Uterus (tissue), 4 donors: ENCODE measurements at places on chromosomes 2 and 18. TPM values are rescaled to one million over a fixed set of nuclear protein-coding genes. Genes with fewer than 3 reads are reported as not detected.
A peak's percentile ranks its signal among the peaks of the same experiment; 100 is the strongest.

DNA sequence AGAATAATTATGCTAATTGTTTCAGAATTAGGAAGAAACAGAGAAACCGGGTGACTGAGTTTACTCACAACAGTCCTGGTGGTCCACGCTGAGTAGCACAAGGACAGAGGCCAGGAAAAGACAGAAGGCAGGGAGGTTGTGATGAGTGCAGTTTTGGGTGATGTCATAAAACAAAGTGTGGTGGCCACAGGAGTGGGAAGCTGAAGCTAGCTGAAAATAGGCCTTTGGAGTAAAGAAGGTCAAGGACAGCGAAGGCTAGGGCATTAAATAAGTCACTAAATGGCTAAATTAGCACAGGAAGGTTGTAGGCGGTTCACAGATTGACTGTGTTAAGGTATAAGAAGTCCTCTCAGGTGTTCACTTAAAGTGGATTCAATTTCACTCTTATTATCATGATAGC lies 120.9 kb upstream of the TTN start:
- no peak for DNase-seq

DNA sequence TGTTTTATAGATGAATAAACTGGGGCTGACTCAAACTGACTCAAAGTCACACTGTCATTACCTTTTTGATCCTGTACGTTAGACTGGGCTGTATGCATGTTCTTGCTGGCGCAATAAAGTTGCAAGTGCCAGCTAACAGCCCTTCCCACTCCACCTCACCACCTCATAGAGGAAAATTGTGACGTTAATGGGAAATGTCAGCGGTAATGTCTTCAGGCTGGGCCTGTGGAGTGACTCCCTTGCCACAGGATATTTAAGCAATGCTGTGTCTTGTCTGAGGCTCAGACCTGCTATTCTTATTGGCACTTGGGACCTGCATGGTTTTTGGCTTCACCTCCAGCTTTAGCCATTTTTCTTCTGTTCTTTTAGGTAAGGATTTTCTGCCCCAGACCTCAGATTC lies 25.2 kb upstream of the CASP10 start:
- DNase-seq = no peak

GRCh38 chr2:120602251-120602650 lies 133.4 kb upstream of the GLI2 start:
- DNase-seq = no peak

DNA sequence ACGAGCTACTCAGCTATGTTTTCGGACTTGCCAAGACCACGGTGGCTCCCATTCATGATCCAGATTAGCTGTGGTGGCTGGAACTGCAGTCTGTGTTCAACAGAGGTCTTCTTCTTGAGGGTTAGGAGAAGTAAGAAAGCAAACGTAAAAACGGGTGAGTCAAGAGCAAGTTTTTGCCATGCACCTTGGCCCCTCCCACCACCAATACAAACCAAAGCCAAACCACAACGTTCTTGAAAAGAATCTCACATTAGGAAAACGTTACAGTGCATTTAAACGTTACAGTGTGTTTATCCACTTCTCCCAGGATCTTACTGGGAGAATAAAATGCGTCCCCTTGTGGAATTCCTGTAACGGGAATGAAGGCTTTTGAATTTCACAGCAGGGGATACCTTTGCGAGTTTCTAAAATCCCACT lies 725 bp downstream of the FBXO48 start:
- DNase-seq = no peak

DNA sequence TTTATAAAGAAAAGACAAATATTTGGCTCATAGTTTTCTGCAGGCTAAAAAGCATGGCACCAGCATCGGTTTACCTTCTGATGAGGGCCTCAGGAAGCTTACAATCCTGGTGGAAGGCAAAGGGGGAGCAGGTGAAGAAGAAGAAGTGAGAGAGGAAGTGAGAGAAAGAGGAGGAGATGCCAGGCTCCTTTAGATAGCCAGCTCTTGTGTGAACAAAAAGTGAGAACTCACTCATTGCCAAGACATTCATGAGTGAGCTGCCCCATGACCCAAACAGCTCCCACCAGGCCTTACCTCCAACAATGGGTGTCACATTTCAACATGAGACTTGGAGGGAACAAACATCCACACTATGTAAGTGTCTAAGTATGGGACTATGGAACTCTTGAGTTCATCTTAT lies 14.3 kb downstream of the CCDC150 start:
- no peak for DNase-seq

DNA sequence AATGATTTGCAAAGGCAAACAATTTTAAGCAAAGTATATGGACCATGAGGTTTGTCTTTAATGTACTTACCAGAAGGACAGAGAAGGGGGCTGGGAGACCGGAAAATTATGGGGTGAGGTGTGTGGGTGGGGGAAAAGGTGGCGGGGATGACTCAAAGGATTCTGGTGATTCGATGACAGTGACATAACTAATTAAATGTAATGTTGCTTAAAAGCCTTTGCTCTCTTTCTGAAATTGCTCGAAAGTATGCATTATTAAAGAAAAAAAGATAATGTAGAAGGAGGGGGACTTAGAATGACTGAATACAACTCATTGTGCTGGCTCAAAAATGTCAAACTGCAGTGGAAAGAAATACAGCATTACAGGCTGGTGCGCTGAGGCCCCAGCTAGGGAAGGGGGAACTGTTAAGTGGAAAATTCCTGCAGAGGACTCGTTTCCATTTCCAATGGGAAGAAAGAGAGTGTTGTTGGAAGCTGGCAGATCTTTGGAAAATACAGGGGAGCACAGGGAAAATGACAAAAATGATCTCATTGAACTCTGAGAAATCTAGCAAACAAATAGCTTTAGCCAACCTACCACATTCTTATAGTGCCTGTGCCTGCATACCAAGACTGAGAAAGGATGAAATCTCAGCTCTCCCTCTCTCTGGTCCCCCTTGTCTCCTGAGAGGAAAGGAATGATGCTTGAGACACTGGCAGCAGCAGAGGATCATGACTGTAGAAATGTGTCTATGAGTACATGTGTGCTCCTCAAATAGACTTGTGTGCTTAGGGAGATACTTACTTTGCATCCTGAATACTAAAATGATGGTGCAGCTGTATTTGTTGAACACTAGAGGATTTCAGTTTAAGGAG lies 632.4 kb downstream of the NYAP2 start:
- DNase-seq = no peak

DNA sequence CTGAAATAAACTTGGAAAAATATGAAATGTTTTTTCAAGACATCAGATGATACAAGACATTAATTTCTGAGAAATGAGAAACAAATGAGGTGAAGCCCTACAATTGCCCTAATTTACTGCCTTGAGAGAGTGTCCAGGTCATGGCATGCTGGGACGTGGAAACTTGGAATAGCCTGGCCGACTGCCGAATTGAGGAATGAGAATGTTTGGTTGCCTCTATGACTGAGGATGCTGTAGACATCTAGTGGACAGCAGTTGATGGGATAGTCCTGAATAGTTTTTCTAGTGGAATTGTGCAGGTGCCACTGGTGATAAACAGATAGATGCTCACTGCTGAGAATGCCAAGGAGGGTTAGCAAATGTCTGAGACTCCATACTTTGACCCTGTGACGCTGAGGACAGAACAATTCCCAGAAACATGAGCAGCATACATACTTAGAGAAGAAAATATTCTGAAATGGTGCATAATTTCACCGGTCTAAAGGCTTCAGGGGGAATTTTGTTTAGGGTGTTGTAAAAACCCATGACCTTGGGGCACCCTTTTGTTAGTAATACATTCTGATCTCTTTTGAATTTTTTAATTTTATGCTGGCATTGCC lies 56.5 kb upstream of the CWC22 start:
- DNase-seq = peak; percentile 28

MAIP1 gene
- 14.9 TPM for total RNA-seq

GRCh38 chr2:45264227-45265225 lies 255.3 kb upstream of the SIX2 start:
- no peak for DNase-seq

CCDC85A gene
- total RNA-seq = 13.8 TPM

- DNase-seq = no peak
Measured at GRCh38 chr2:142992840-142993239, 115.4 kb downstream of the KYNU start.

SIX3 gene
- not detected for total RNA-seq

B3GNT7 gene
- 8.1 TPM for total RNA-seq

DNA sequence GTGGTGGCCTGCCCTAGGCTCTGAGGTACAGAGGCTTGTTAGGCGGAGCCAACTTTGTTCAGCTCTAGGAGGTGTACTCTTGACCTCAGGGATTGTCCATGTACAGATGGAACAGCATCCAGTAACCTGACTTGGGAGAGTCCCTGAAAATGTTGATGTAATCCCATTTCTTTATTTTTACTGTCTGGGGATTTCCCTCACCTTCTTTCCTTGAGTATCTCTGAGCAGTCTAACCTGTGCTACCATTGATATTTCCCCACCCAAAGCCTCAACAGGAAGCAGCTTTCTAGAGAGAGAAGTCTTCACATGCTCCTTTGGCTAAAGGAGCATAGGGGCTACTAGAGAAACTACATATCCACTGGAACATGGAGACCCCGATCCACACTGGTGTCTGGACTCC lies 10.4 kb downstream of the IL36A start:
- no peak for DNase-seq

DNA sequence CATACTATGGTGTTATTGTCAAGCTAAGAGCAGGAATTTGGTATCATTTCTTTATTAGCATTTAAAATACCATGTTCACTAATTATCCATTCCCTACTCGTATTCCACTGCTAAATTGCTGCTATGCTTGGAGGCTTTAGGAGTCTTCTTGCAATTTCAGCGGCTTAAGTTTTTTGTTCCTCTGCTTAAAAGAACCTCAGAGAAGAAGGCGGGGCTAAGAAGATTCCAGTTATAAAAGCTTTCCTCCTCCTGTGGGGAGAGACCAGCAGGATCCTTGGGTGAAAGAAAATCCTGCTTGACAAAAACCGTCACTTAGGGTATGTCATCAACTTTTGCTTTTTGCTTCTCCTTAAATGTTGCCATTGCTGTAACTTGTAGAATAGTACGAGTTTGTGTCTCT lies at the start of gene TRPM8:
TSS of gene TRPM8 (plus strand) at position 258 of the 400 bp plus-strand sequence. CDS start 9,165 bp downstream, outside the sequence.
- no peak for DNase-seq

DNA sequence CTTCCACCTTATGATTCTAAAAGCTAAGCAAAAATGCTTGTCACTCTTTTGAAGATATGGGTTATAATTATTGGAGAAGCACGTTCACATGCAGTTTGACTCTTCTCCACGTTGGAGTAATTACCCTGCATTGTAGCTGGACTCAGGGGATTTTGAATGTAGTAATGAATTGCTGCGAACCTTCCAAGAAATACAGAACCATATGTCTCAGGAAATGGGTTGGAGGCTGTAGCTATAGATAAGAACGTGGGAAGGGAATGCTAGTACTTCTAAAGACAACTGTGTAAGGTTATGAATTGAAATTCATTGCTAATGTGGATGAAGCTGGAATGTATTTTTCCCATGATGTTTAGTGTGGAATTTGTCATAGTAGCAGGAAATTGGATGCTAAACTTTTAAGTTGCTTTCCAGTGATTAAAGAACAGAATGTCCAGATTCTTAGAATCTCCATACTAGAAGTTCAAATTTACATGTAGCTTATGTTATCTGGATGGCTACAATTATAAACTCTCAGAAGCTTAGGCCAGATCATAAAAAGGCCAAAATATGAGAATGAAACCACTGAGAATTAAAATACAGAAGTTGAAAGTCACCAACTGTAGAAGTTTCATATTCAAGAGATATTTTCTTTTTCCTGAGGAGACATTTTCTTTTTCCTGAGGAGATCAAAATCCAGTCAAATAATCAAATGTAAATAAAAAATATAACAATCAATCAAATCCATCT lies 27.3 kb upstream of the SPOPL start:
- no peak for DNase-seq

GRCh38 chr2:123362671-123363440 lies 662.2 kb upstream of the CNTNAP5 start:
- no peak for DNase-seq

NEUROD1 gene
- not detected for total RNA-seq

GRCh38 chr2:38497670-38498037 lies 105.1 kb downstream of the HNRNPLL start:
- no peak for DNase-seq

DNA sequence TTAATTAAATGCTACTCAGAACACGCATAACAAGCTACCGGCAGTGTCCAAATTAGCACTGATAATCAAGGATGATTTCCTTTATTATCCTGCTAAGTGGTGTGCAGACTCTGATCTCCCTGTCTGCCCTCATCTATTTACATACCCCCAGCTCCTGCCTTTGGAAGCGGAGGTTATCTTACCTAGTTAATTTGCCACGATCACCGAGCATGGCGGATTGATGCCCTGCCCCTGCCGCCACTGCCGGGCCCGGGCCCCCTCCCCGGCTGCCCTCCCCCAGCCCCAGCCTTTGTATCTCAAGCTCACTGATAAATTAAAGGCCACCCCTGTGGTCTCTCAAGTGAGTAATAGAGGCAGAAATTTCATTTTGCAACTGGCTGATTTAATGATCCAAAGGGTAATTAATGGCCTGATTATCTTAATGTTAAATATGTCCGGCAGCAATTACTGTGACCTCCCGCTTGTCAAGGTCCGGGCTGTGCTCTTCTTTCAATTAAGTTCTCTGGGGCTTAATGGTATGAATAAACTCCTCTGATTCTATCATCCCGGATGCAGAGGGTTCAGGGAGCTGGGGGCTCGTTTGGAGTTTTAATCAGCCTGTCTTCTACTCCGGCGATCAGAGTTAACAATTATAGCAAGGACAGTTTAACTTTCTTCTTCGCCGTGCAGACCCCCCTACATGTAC lies 113.4 kb downstream of the GBX2 start:
- no peak for DNase-seq

DNA sequence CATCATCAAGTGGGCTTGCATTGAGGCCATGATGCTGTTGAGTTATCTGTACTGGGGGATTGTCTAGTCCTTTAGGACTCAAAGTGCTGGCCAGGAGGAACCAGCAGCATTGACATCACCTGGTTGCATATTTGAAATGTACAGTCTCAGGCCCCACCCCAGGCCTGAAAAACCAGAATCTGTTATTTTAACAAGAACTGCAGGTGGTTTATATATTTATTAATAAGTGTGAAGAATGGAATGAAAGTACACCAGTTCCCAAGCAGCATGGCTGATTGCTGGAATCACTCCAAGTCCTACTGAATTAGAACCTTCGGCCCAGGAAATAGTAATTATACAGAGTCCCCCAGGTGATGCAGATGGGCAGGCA lies 2.8 kb downstream of the IL1F10 start:
- no peak for DNase-seq

GRCh38 chr18:60599267-60599666 lies 226.7 kb upstream of the MC4R start:
- DNase-seq = no peak

DNA sequence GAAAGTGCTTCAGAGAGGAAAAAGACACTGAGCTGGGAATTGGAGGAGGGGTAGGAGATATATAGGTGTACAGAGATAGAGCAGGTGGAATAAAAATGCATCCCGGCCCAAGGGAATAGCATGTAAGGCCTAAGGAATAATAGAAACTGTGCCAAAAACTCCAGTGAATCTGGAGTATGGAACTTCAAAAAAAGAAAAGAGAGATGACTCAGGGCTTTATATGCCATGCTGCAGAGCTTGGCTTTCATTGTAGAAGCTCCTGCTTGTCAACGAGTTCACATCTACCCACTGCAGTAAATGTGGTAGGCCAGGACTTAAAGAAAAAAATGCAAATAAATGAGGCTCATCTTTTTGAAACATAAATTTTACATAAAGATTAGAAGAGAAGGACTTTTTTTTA lies 131.8 kb downstream of the MREG start:
- no peak for DNase-seq

DSC3 gene
- total RNA-seq = not detected
